Endothelial cell of umbilical vein (primary cell): ENCODE measurements at places on chromosomes 13 and 19.
A peak's percentile ranks its signal among the peaks of the same experiment; 100 is the strongest.

- DNase-seq, result no peak
Measured at GRCh38 chr13:73416093-73416492, 357.3 kb downstream of the KLF5 start.

GRCh38 chr19:29014857-29015436, 198.0 kb downstream of the UQCRFS1 start:
- no peak for DNase-seq

DNA sequence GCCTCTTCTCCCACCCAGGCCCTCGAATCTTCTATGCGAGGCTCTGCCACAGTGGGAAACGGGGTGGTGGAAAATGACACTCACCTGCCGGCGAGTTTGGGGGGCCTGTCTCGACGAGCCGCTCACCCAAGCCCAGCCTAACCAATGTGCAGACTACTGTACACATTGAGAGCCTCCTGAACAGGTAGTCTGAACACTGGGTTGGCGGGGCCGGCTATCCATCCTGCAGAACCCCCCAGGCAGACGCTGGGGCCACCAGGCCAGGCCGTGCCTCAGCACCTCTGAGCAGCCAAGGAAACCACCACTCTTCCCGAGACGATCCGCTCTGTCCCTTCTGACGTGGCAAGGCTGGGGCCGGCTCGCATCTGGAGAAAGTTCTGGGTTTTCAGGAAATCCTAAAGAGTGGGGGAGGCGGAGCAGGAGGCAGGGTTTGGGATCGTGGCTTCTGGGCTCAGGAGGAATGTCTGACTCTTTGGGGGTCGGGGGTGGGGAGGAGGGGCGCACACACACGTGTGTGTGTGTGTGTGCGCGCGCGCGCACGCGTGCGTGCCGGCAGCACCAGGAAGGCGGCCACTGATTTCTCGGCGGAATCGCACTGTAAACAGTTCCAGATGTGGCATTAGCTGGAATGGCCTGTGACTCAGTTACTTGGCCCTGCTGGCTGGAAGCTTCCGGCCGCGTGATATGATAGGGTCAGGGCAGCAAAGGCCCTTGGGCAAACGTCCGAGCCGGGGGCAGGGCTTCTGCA, 18.5 kb downstream of the TMED1 start:
- DNase-seq, result no peak

GRCh38 chr19:50992666-50993035, 8.8 kb downstream of the KLK8 start:
- no peak for DNase-seq

DNA sequence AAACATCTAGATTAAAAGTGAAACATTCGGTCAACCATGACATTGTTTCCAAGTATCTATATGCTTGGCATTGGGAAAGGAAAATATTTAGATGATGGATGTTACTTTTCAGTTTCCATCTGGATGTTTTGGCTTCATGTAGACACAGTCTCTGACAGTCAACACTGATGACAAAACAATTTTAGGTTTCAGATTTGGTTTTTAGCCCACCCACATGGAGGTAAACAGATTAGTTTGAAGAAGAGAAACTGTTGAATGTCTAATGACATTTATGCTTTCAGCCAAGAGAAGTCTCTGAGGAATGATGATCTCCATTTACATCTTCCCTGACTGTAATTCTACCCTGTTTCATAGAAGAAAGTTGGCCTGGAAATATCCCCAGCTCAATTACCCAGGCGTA, 379.1 kb downstream of the SLITRK6 start:
- DNase-seq, result no peak

GRCh38 chr13:71290963-71291841, 575.8 kb downstream of the DACH1 start:
- DNase-seq, result peak; percentile 25

GRCh38 chr19:5479958-5480357, 24.7 kb downstream of the ZNRF4 start:
- DNase-seq, result no peak

- DNase-seq, result no peak
Measured at GRCh38 chr19:15631817-15632216, 8.9 kb upstream of the CYP4F3 start.

- DNase-seq, result peak; percentile 69
Measured at GRCh38 chr19:940591-941291, 14.9 kb downstream of the ARID3A start.

GRCh38 chr13:36193151-36193855, 21.1 kb downstream of the SOHLH2 start:
- no peak for DNase-seq
